Stimulated activated CD8-positive, alpha-beta memory T cell treated with anti-CD3 and anti-CD28 coated beads, Interleukin-2, amount 100 ng/mL, for 1 hour (primary cell): ENCODE measurements at places on chromosomes 1 and 21.

- DNase-seq = no peak
Measured at GRCh38 chr1:223429821-223430220, 36.6 kb downstream of the CCDC185 start.

DNA sequence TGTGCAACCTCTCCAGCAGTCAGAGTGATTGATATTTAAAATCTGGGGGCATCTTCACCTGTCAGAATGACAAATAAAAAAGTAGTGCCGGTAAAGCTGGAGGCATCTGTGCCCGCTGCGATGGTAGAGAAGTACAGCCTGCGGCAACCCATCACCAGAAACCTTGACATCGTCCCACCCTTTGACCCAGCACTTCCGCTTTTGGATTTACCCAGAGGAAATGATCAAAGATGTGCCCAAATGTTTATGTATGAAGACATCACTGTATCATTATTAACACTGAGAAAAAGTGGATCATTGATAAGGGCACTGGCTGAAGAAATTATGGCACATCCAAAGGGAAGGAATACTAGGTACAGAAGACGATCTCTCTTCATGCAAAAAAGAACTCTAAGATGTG, 96.0 kb downstream of the PGBD5 start:
- DNase-seq = no peak

GRCh38 chr21:38831526-38832467, 26.1 kb downstream of the ETS2 start:
- no peak for DNase-seq

DNA sequence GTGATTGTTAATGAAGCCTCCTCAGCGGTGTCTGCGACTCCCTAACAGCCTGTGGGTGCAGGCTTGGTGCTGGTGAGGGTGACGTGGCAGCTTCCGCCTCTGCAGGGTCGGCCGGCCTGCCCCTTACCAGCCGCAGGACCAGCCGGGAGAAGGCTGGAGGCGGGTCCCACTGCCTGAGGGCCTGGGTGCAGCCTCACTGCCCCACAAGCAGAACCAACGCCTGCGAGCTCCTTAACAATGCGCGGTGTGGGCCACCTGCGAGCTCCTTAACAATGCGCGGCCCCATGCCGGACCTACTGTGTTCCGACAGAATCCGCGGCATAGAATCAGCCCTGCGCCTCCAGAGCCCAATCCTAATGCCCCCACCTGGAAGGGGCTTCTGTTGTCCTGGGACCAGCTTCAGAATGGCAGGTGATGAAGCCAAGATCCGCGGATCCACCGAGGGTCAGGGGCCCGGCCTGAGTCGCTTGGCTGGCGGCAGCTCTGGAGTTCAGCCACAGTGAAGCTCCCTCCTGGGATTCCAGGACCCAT, 54.4 kb upstream of the AJAP1 start:
- no peak for DNase-seq

DNA sequence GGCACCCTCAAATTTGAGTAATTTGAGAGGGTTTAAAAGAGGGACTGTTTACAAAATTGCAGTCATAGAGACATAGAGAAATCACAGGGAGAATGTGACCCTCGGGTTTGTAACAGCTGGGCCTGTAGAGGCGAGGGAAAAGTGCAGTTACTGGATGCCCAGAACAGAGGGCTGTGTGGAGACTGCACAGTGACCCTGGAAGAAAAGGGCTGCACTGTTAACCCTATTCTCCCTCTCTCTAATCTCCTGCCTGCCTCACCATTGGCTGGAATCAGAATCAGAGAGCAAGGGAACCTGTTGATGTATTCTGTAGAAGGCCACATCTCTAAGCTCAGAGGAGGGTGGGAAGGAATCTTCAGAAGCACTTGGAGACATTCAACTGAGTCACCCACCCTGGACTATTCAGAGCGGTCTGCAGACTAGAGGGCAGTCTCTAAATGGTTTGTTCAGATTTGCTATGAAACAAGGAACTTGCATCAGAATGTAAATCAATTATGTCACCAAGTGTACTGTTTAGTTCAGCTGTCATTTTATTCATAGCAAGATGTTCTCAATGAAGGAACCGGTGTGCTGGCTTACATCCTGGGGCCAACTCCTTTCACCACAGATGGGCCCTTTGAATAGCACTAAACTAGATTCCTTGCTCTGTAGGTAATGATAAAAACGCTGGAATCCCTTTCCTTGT, 132.2 kb upstream of the HOOK1 start:
- no peak for DNase-seq
